ENCODE measurements at places on chromosomes 7 and 10. TPM values are rescaled to one million over a fixed set of nuclear protein-coding genes. Genes with fewer than 3 reads are reported as not detected.
A peak's percentile ranks its signal among the peaks of the same experiment; 100 is the strongest.

The FAM149B1 gene
- 15.2 TPM for total RNA-seq

GRCh38 chr7:43750016-43750887 lies 8.2 kb upstream of the BLVRA start:
- no peaks in the 10 kb centered on the region for H3K36me3 ChIP-seq
- peaks cover 16% of the 10 kb centered on the region for H3K4me1 ChIP-seq
- peak overlapping the region; percentile 25 for H3K27ac ChIP-seq

DNA sequence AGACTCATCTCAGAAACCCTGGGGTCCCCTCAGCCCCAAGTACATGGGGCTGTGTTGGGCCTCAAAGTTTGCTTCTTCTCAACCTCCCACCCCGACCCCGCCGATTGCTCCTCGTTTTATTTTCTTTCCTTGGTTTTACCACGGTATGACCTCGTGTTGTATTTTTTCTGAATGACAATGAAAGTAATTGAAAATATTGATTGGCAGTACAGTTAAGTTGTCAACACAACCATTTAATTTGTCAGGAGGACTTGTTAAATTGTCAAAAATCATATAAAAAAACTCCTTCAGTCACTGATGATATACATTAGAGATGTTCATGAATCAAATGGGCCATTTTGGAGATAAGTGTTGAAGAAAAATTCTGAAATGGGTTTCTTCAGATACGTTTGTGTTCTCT lies 520.7 kb downstream of the LRMDA start:
- no peak for DNase-seq
- H3K4me3 ChIP-seq, result no peak overlapping the region
- no peaks in the 10 kb centered on the region for H3K4me1 ChIP-seq
- no peak overlapping the region for H3K27ac ChIP-seq
- H3K36me3 ChIP-seq, result no peaks in the 10 kb centered on the region
- no peaks in the 10 kb centered on the region for H3K27me3 ChIP-seq

The AQP1 gene
- total RNA-seq, result 0.21 TPM

The GNB2 gene
- 249 TPM for total RNA-seq

GRCh38 chr10:96764425-96765060 lies 44.2 kb upstream of the PIK3AP1 start:
- no peak overlapping the region for H3K4me3 ChIP-seq
- no peaks in the 10 kb centered on the region for H3K27me3 ChIP-seq
- H3K4me1 ChIP-seq, result no peaks in the 10 kb centered on the region
- H3K27ac ChIP-seq, result no peak overlapping the region

- no peaks in the 10 kb centered on the region for H3K4me1 ChIP-seq
- no peak overlapping the region for H3K27ac ChIP-seq
- no peaks in the 10 kb centered on the region for H3K36me3 ChIP-seq
- no peak for DNase-seq
These were observed 27.1 kb downstream of the RASGEF1A start for GRCh38 chr10:43239756-43240155.

DNA sequence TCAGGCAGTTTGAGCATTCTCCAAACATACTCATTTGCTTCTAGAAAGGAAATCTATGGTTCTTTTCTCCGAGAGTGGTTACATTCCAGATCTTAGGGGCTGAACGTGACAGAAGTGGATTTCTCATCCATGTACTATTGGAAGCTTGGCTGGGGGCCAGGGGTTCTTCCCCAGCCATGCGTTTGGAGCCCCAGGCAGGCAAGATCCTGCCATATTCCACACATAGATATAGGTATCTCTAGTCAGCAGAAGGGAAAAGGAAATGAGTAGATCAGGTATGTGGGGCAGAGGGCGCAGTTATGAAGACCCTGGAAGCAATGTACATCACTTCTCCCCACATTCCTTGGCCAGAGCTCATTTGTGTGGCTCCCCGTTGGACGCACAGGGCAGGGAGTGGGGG lies 299.8 kb downstream of the CCDC3 start:
- no peak for DNase-seq
- peaks cover 13% of the 10 kb centered on the region for H3K4me1 ChIP-seq
- H3K4me3 ChIP-seq, result no peak overlapping the region
- H3K27ac ChIP-seq, result peak overlapping the region; percentile 42
- H3K27me3 ChIP-seq, result no peaks in the 10 kb centered on the region
- H3K36me3 ChIP-seq, result no peaks in the 10 kb centered on the region

DNA sequence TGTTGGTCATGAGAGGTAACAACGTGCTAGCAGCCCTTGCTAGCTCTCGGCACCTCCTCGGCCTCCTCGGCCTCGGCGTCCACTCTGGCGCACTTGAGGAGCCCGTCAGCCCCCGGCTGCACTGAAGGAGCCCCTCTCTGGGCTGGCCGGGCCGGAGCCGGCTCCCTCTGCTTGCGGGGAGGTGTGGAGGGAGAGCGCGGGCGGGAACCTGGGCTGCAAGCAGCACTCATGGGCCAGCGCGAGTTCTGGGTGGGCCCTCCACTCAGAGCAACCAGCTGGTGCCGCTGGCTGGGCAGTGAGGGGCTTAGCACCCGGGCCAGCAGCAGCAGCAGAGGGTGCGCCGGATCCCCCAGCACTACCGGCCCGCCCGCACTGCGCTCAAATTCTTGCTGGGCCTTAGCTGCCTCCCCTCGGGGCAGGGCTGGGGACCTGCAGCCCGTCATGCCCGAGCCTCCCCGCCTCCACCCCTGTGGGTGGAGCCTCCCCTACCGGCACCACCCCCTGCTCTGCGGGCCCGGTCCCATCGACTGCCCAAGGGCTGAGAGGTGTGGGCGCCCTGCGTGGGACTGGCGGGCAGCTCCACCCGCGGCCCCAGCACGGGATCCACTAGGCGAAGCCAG lies 96.1 kb downstream of the PAXIP1 start:
- no peak overlapping the region for H3K27ac ChIP-seq
- no peaks in the 10 kb centered on the region for H3K36me3 ChIP-seq
- no peak for DNase-seq
- no peaks in the 10 kb centered on the region for H3K4me1 ChIP-seq
- peaks cover 2% of the 10 kb centered on the region for H3K27me3 ChIP-seq
